Activated CD8-positive, alpha-beta T cell treated with anti-CD3 and anti-CD28 coated beads, Interleukin-2, amount 10 ng/mL, durations not matched to agents 7 days and 5 days (primary cell): ENCODE measurements at places on chromosomes 16 and 17. TPM values are rescaled to one million over a fixed set of nuclear protein-coding genes. Genes with fewer than 3 reads are reported as not detected.

DNA sequence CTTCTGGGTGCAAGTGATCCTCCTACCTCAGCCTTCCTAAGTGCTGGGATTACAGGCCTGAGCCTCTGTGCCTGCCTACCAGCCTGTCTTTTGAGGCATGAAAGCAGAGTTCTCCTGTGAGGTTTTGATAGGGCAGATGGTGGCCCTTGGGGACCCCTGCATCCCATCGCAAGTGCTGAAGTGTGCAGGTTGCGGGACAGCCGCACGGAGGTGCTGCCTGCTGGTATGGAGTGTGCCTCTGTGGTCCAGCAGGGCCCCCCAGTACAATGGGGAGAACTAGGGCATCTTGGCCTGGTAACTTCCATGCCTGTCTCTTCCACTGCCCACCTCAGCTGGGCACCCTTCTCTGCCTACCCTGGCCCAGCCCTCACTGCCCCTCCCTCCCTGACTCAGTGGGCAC is 9.9 kb upstream of the NDRG4 start:
- no peak for DNase-seq

DNA sequence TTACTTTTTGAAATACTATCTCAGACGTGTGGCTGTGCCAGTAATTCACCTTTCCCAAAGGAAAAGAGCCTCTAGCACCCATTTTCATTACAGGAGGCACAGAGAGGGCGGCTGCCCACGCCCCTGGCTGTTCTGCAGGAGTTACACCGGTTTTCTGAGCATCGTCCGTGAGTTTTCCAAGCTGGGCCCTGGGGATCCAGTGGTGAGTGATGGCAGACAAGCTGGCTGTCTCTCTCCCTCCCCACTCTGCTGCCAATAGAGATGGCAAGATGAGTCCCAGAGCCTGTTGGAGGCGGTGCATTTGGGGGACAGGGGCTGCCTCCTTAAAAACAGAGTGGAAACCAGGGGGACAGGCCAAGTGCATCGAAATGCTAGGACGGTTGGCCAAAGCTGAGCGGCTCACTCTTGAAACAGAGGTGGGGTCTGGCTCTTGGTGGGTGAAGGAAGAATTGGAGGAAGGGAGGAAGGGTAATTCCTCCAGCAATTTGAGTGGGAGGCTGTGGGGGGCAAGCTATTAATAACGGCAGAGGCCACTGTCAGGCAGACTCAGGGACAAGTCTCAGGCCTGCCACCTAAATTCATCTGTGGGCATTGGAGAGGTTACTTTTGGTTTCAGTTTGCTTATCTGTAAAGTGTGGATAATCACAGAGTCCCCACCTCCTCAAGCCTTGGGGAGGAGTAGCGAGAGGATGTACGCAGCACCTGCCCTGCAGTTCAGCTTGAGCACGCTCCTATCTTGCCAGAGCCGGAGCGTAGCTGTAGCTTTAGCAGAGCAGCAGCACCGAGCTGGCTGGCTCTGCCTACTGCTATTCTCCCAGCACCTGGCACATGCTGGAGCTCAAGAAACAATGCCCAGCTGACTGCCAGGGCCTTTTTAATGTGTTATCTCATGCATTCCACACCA is 7.5 kb upstream of the NOS2 start:
- peak; percentile 88 for DNase-seq

DNA sequence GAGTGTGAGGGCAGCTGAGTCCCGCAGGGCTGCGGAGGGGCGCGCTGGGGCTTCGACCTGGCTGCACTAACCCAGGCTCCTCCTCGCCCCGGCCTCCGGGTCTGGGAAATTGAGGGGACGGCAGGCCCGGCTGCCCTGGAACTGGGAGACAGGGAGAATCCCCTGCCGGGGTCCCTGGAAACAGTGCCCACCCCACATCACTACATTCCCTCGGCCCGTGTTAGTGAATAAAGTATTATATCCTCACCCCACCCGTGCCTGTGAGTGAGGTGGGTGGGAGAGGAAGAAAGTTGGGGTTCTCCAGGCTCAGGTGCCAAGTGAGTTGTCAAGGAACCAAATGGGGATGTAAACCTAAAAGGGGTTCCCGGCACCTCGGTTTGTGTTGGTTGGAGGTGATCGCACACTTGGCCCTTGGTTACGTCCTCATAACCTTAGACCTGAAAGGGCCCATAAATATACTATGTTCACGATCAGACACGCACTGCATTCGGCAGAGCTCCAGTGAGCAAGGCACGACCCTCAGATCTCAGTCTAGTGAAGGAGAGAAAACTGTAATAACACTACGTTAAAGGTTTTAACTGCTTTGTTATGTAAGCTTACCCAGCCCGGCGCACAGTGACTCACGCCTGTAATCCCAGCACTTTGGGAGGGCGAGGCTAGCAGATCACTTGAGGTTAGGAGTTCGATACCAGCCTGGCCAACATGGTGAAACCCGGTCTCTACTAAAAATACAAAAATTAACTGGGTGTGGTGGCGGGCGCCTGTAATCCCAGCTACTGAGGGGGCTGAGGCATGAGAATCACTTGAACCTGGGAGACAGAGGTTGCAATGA is 11.2 kb downstream of the ZNF771 start:
- no peak for DNase-seq

The C1QTNF8 gene
- not detected for total RNA-seq

GRCh38 chr16:24977678-24978075 is 37.5 kb downstream of the ARHGAP17 start:
- no peak for DNase-seq

DNA sequence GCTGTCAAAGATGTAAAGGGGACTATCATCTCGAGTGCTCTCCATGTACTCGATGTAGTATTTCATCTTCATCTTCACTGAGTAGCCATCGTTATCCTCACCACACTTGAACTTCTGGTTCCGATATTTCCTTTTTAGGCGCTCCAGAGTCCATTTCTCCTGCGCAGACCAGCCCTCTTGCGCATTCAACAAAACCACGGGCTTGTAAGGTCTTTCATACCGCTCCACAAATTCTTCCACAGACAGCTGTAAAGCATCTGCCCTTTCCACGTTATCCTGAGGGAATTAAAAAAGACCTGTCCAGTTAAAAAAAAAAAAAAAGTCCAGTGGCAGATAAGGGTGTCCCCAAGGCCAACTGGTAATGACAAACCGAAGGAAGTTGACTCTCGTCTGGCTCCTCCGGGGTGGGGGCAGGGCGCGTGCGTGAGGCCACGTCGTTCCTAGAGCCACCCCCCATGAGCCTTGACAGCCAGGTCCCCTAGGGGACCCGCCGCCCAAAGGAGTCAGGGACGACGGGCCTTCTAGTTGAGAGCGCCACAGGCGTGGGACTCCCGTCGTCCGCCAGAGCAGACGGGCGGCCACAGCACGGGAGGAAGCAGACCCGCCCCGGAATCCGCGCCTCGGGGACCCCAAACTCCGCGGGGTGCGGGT is 701 bp downstream of the JMJD6 start:
- DNase-seq, result peak; percentile 84

- no peak for DNase-seq
These were observed 15.0 kb downstream of the SLC38A8 start for GRCh38 chr16:84027625-84028024.

The MYH11 gene
- total RNA-seq, result not detected

GRCh38 chr17:15947271-15947670 is 2.3 kb downstream of the ADORA2B start:
- DNase-seq, result no peak

DNA sequence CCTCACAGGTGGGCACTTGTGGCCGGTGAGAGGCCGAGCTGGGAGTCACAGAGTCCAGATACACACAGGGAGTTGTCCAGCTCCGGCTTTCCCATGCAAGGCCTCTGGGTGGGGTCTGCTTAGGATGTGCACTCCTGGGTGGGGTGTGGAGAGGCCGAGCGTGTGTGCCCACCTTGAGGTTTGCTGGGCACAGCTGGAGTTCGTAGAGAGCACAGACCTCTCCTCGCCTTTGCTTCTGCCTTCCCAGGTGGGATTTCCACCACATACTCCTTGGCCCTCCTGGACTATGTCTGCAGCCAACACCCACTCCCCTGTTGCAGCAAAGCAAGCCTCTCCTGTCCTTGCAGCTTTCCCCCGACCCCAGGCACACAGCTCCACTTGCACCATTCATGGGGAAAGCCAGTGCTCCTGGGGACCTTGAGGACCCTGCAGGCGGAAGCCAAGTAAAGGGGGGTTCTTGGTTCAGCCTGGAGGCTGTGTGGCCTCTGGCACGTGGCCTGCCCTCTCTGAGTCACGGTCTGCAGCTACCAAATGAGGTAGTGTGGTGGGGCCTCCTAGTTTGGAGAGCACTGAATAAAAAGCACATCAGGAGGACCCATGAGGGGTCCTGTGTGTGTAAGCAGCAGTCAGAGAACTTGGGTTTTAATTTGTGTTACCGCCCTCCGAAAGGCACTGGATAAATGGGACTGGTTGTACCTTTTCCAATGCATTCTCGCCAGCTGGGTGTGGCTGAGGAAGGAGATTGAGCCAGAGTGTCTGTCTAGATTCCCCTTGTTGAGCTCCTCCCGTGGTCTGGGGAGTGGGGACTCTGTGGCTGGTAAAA is 31.5 kb downstream of the MPRIP start:
- DNase-seq, result no peak

DNA sequence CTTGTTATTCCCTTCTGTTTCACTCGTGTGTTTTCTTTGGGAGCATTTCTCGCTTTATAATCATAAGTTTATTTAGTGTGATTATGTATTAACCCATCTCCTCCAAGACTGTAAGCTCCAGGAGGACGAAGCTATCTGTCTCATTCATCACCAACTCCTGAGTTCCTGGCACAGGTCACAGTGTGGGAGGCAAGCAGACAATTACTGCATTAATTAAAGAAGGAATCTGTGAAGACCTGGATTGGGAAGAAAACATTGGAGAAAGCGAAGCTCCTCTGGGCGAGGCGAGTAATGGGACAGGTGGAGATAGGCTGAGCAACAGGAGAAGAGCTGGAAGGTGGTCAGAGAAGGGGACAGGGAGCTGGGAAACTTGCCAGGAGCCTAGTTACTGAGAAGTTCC is 7.8 kb upstream of the CAMKK1 start:
- no peak for DNase-seq

DNA sequence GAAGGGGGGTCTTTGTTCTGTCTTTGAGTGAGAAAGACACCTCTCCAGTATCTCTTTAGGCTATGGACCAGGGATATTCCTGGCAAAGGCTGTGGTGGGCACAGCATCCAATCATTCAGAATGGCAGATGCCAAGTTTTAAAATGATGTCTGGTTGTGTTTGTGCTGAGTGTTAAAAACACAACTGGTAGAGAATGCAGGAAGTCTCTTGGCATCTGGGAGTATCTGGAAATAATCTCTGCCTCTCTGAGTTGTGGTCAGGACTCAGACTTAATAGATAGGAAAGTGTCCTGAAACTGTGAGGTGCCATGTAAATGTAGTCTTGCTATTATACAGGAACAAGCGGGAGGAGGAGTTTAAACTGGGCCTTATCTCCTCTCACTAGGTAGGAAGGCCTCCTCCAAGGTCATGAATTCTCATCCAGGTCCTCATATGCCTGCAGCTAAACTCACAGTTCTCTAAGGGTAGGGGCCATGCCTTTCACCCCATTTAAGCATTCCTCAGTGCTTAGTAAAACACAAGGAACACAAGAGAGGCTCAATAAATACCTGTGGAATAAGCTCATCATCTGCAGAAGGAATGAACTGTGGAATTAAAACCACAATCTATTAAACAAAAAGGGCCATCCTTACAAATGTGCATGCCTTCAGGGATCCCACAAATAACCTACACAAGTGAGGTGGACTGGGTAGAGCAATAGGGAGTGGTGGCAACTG is 317.6 kb downstream of the CBLN1 start:
- no peak for DNase-seq

- DNase-seq, result peak; percentile 46
These were observed 10.3 kb upstream of the IRF8 start for GRCh38 chr16:85888405-85889331.

DNA sequence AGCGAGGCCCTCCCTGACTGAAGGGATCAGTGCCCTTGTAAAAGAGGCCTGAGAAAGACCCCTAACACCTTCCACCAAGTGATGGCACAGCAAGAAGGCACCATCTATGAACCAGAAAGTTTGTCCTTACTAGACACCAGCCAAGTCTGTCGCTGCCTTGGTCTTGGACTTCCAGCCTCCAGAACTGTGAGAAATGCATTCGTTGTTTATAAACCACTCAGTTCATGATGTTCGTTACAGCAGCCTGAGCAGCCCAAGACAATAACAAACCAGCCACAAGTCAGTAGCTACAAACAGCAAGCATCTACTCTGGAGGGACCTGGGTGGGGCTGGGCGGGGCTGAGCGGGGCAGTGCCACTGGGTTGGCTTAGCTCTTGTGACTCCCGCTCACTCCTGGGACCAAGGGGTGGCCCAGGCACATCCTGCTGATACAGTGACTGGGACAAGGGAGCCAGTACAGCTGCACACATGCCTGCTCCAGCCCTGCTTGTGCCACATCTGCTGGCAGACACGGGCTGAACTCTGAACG is 234.9 kb downstream of the IRF8 start:
- DNase-seq, result no peak
